ENCODE measurements at places on chromosomes 1 and 21.

DNA sequence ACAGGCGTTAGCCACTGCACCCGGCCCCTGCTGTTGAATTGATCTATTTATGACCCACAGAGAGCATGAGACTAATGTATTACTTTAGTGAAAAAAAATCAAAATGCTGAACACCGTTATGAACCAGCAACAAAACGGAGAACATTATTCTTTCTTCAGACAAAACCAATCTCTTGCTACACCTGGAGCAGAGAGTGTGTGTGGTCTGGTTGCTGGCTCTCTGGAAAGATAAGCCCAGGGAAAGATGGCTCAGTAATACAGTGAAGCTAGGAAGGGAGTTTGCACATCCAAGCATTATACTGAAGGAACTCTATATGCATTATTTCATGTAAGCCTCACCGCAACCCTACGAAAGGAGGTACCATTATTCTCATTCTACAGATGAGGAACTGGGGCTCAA, 117.0 kb downstream of the GLUL start:
- no peak for DNase-seq

- DNase-seq, result peak; percentile 94
Observed at GRCh38 chr1:36224537-36225282, 467 bp downstream of the THRAP3 start.

GRCh38 chr1:211609120-211610024, 30.4 kb upstream of the SLC30A1 start:
- no peak for DNase-seq

DNA sequence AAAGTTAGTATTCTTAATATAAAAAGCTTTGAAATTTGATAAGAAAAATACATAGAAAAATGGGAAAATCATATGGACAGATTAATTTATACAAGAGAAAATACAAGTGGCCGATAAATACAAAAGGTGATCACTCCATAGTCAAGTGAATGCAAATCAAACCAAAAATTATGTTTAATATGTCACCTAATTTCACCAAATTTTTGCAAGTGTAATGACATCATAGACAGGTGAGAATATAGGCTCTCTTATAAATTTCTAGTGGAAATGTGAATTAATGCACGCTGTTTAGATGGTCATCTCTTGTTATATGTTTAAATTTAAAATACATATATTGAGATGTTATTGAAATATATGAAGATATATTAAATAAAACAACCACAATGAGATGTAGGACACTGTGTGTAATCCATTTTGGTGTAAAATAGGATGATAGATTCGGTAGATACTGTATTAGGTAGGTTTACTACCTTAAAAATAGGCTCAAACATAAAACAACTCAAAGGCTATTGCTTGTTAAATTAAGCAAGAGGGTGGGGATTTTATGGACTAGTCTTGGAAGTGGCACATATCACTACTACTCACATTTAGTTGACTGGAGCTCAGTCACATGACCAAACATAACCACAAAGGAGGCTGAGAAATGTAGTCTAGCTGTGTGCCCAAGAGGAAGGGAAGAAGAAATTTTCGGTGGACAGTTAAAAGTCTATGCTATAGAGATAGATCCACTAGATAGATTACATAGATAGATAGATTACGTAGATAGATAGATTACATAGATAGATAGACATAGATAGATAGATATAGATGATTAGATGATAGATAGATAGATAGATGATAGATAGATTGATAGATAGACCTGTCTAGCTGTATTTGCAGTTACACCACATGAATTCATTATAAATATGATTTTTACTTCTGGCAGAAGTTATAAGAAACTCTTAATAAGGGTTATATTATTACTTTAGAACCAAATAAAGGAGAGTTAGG, 9.2 kb downstream of the INSL5 start:
- no peak for DNase-seq

- DNase-seq, result peak; percentile 54
Observed at GRCh38 chr1:109886827-109887226, 23.8 kb upstream of the CSF1 start.

DNA sequence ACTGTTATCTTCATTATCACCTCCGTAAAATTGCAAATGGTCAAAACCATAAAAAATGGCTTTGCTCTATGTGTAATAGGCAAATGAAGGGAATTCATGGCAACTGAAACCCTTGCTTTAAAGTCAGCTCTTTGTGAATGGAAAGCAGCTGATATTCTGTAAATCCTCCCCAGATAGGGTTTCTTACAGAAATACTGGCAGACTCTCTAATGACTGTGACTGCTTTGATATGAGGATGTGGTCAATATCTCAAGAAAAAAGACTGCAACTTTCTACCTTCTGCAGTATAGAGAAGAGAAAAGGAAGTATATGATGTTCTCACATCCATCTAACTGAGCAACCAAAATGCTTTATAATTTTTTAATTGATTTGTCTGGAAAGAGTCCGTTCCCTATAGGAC, 193.1 kb downstream of the ST6GALNAC3 start:
- DNase-seq, result no peak

DNA sequence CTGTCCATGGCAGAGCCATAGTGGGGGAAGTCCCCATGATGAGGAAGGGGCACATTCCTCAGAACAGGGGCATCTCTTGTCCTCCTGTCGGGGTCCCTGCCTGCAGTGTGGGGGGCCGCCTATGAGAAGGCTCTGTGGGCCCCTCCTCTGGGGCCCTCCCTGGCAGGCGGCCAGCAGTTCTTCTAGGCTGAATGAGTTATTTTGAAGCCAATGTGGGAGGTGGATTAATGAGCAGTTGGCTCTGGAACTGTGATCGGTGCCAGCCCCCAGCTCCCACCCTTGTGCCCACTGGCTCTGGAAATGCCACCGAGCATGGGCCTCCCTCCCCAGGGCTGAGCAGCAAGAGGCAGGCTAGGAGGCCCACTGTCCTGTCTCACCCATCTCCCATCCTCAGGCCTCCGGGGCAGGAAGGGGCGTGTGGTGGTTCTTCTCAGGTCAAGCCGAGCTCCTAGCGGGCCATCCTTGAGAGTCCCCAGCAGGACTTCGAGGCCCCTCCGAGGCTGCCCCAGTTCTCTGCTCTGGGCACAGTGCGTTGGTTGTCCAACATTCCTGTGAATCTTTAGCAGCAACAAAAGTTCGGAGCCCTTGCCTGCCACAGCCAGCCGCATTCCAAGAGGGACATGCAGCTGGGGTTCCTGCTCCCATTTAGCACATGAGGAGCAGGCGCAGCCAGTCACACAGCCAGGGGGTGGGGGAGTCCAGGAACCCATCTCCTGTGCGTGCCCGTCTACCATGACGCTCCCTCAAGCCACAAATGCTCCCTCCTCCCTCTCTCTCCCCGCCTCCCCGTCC, 57.2 kb downstream of the EDN2 start:
- DNase-seq, result no peak

GRCh38 chr1:226887006-226887405, 16.6 kb downstream of the PSEN2 start:
- peak; percentile 38 for DNase-seq

GRCh38 chr1:67134695-67135094, at the start of gene C1orf141:
C1orf141 (minus strand) TSS chr1:67134970; CDS start chr1:67127240, 7,730 bp downstream.
- DNase-seq, result no peak

DNA sequence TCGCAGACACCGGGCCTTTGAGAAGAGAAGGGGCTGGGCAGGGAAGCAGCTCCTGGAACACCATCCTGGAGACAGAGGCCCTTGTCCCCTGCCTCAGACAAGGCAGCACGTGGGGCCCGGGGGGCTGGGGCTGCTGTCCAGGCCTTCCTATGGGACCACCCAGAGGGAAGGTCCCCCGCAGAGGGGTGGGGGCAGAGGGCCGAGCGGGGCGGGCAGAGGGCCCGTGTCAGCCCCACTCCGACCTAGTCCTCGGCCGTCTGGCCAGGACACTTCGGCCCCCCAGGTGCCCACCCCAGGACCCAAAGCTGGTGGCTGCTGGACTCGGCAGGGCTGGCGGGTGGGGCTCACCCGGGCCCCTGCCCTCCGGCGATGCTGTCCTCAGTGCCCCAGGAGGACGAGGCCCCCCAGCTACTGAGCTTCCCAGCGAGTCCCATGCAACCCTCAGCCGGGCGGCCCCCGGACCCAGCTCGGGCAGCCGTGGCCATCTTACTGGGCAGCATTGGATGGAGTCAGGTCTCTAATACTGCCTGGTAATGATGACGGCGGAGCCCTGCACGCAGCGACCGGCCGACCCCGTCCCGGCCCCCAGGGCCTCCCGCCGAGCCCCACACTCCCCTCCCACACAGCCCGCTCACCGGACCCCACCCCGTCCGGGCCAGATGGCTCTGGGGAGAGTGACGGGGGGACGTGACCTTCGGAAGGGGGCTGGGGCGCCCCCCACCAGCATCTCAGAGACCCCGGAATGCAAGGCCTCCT, 6.9 kb upstream of the TTLL10 start:
- DNase-seq, result no peak

- DNase-seq, result no peak
Observed at GRCh38 chr1:161848676-161849075, 82.6 kb downstream of the ATF6 start.

DNA sequence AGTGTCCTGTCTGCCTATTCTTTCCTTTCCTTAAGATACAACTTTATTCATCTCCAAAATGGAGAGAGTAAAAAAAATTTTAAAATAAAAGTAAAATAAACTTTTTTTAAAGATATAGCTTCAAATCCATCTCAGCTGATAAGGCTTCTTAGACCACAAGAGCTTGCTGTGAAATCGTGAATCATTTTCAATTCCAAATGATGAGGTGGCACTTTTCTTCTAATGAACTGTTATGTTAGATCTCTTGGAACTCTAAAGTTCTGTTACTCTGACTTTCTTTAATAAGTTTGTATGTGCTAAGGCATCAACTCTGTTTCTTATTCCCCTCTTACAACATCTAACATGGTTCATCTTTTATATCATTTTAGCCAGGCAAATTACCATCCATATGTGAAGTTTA, 4.5 kb downstream of the SH3GLB1 start:
- DNase-seq, result no peak

- DNase-seq, result no peak
Observed at GRCh38 chr1:184260382-184260781, 126.4 kb upstream of the C1orf21 start.

GRCh38 chr1:159187647-159188374, 16.4 kb downstream of the CADM3 start:
- DNase-seq, result no peak

DNA sequence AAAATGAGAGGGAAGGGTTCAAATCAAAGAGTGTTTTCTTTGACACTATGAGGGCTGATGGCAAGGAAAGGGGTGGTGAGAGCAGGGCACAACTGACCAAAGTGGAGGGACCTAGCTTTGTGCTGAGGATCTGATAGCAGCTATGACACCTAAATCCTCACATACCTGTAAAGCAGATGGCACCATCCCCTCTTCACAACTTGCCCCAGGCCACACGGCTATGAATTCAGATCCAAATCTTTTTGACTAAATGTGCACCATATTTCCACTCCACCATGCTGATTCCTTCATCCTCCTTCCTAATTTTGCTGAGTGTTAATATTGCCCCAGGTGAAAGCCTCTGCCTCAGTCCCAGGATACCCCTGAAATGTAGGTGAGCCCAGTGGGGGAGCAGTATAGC, 385.7 kb downstream of the PLPP3 start:
- DNase-seq, result no peak
